ENCODE measurements at places on chromosomes 3 and 15. TPM values are rescaled to one million over a fixed set of nuclear protein-coding genes. Genes with fewer than 3 reads are reported as not detected.

The SPTBN5 gene
- 0.18 TPM for total RNA-seq

The PATL2 gene
- 10.7 TPM for total RNA-seq

The SLC12A8 gene
- total RNA-seq: 61.4 TPM

The TMC3 gene
- not detected for total RNA-seq

The ANKRD63 gene
- not detected for total RNA-seq

The SYNM gene
- 1.4 TPM for total RNA-seq

The STAB1 gene
- total RNA-seq: 0.46 TPM

The CD200R1 gene
- total RNA-seq: 0.90 TPM

The ACKR4 gene
- 0.10 TPM for total RNA-seq

The AVEN gene
- 13.3 TPM for total RNA-seq

The SNTN gene
- not detected for total RNA-seq

GRCh38 chr3:179853176-179853575, 183.6 kb downstream of the PEX5L start:
- DNase-seq: no peak

DNA sequence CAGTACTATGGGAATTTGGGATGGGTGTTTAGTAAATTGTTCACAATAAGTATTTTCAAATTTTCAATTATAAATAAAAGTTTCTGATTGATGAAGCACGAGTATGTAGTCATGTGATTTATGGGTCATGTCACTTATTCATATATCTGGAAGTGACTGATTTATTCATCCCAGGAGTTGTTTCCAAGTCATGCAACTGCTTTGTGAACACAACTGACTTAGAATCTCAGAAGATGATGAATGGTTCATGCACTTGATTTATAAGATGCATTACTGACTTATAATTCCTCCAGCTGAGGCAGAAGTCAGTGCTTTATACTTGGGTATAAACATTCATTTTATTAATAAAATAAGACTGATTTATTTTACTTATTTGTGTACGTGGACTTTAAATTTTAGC, 137.8 kb upstream of the CBLB start:
- no peak for DNase-seq

- no peak for DNase-seq
Measured at GRCh38 chr3:184691397-184692231, 20.2 kb downstream of the MAGEF1 start.

DNA sequence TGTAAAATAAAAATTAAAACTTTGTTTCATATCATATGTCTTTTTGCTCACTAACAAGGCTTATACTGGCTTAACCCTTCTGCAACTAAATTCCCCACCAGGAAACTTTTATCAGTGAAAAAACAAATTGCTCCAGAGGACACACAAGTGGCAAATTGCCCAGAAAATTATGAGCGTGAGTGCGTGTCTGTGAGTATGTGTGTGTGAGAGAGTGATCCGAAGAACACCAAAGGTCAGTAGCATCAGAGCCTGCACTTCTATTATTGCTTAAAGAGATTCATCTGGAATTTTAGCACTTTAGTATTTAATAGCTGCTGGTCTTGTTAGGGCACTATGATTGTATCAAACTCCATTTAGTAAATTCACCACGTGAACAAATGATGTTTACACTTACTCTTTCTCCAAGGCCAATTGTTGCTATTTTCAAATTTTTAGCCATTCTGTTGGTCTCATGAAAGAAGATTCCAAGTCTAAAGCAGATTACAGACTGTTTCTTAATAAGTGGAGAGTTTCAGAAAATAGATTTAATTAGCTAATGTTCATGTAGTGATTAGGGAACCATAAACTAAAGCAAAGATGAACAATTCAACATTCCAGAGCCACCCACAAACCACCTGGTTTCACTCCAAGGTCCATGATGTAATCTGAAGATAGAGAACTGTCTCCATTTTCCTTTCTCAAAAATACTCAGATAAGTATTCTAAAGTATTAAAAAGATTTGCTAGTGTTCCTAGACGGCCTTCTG, 91.1 kb upstream of the IL12A start:
- DNase-seq: no peak

DNA sequence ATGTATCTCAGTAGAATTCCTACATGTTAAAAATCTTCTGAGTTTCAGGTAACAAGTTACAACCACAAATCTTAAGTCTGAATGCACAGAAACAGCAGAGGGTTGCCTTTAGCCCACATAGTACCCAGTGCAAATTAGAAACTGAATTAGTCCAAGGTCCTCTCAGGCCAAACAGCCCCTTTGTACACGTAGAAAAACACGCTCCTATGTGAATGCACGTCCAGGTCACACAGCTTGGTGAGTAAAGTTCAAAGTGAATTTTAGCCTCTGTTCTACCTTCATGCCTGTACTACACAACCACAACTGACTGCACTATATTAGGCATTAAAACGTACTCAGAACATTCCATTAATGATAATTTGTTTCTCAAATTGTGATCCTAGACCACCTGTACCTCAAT, 46.3 kb downstream of the GYG1 start:
- DNase-seq: no peak

DNA sequence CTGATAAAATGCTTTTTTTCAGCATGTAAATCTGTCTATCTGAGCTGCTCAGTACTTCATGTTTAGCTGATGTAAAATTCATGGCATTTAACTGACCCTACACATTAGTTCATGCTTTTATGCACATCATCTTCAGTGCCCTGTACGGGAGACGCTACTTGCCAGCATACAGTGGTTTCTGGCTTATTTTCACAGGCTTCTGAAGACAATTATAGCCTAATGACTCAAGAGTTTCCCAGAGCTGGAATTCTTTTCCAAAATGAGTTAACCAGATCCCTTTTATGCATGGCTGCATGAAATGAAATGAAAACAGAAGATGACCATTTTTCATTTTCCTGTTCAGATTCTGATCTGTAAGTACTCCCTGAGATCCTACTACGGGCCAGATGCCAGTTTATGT, 1061.5 kb downstream of the ROBO2 start:
- no peak for DNase-seq

GRCh38 chr3:3714572-3714971, 84.7 kb upstream of the LRRN1 start:
- DNase-seq: no peak

GRCh38 chr3:46353647-46354410, at the start of gene CCR2:
CCR2 (plus strand) TSS chr3:46354111; CDS start chr3:46357528, 3,417 bp downstream.
- DNase-seq: no peak

DNA sequence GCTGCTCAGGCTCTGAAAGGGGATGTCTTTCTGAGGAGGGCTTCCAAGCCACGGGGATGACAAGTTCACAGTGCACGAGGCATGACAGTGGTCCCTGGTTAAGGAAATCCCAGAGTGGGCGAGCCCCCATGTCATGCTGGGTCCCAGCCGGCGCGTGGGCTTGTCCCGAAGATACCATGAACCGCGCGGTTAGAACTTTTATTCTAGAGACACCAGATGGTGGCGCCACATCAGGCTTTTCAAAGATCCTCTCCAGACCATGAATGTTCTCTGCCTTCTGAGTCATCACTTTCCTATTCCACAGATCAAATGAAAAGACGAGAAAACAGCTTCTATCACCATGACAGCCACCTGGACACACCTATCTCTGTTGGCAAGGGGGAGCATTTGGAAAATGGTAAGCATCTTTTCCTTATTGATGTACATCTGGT, 227.8 kb upstream of the LYSMD4 start:
- DNase-seq: no peak

GRCh38 chr3:36852071-36852470, 87.7 kb upstream of the DCLK3 start:
- no peak for DNase-seq

- DNase-seq: no peak
Measured at GRCh38 chr3:72591522-72592421, 256.5 kb downstream of the SHQ1 start.

DNA sequence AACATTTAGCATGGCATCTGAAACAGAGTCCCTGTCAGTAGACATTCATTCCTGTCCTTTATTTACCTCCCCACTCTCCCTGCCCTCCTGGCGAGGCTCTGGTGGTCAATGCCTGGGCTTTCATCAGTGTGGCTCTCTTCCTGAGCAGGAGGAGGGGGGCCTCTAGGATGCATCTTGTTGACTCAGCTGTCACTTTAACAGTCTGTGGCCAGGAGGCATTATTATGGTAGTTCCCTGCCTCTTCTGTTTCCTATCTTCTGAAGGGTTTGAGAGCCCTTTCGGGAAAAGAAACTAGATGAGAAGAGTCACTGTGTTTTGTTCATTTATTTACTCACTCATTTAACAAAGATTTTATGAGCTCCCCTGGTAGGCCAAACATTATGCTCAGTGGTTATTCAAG, 2.4 kb upstream of the PPP1R14D start:
- no peak for DNase-seq

GRCh38 chr3:73674280-73674679, 49.5 kb upstream of the PDZRN3 start:
- DNase-seq: no peak

DNA sequence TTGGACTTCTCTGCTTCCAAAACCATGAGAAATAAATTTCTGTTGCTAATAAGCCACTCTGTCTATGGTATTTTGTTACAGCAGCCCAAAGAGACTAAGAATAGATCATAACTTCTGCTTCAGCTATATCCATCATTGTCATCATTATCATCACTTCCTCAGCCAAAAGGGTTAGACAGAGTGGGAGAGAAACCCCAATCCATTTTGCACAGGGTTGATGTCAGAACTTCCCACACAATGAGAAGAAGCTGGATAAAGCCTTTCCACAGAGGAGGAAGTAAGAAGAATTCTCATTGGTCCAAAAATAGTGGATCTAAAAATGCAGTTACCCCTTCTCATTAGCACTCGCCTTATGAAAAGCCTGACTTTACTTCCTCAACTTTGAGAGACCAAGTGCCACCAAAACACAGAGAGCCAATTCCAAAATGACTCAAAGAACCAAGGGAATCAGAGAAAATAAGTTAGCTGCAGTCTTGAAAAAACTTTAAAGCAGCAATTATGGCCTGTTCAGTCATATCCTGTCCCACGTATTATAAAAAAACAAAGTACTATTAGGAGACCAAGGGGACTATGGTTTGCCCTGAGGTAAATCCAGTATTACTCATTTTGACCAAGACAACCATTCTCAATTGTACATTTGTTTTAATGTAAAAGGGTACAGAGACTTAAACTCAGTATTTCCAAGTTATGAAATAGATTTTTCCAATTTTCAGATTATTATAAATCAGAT, 80.2 kb downstream of the WNT5A start:
- DNase-seq: no peak

DNA sequence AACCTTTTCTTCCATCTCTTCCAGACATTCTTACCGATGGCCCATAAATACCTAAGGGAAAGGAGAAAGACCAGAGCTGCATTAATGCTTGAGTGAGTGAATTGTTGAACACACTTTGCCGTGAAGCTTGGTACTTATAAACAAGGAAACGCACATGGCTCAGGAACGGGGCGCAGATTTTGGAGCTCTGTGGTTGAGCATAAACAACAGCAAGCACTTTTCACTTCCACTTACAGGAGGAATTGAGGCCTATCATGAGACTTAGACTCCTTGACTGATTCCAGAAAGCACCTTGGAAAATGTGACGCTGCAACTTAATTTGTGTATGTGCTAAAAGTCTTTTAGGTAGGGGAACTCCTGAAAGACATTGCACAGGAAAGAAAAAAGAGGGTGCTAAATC, 197.5 kb upstream of the FEZF2 start:
- no peak for DNase-seq

- no peak for DNase-seq
Measured at GRCh38 chr3:134320749-134321148, 53.5 kb downstream of the AMOTL2 start.

- no peak for DNase-seq
Measured at GRCh38 chr3:12884186-12884680, 42.9 kb upstream of the RPL32 start.

GRCh38 chr3:125043599-125044151, 12.1 kb downstream of the HEG1 start:
- DNase-seq: no peak

GRCh38 chr15:94119923-94120775, 111.2 kb upstream of the MCTP2 start:
- DNase-seq: peak; percentile 49

All from GM12878 (cell line).